Motor neuron (in vitro differentiated cells): ENCODE measurements at places on chromosomes 12 and 14. TPM values are rescaled to one million over a fixed set of nuclear protein-coding genes. Genes with fewer than 3 reads are reported as not detected.

The GARIN6 gene
- not detected in 2 replicates for total RNA-seq

The PELI2 gene
- total RNA-seq, result 8.7 and 9.0 TPM in 2 replicates

The TMEM132D gene
- total RNA-seq, result 0.29 and 0.33 TPM in 2 replicates

The FAM222A gene
- 17.8 and 18.9 TPM in 2 replicates for total RNA-seq

The FAM181A gene
- 9.4 and 10.7 TPM in 2 replicates for total RNA-seq

The KRT72 gene
- not detected in 2 replicates for total RNA-seq

DNA sequence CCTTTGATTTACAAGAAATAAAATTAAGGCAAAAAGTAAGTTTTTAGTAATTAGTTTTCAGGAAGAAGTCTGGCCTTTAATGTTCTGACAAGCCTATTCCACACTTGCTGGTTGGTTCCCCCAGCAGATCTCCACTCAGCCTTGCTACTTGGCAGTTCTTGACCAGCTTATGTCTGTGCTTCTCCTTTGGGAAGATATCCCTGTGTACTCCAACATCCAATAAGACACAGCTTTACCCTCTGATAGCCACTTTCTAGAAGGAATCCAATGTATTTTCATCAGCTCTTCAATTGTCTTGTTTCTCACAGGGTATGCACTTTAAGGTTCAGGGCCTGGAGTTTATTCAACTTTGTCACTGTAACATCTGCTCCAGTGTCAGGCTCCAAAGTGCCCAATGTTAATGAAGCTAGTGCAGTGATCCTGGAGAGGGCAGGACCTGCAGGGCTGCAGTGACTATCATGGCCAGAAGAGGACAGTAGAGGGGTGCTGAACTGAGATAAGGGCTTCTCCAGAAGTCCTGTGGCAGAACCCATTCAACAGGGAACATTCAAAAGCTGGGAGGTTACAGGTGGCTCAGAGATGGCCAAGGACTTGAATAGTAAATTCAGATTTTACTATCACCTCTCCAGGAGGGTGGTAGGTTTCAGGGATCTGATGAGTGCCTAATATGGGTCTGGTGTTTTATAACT, 22.9 kb downstream of the JKAMP start:
- peak; percentile 77 for ATAC-seq

- no peak for ATAC-seq
Observed at GRCh38 chr14:75570797-75571196, 7.6 kb upstream of the FLVCR2 start.

DNA sequence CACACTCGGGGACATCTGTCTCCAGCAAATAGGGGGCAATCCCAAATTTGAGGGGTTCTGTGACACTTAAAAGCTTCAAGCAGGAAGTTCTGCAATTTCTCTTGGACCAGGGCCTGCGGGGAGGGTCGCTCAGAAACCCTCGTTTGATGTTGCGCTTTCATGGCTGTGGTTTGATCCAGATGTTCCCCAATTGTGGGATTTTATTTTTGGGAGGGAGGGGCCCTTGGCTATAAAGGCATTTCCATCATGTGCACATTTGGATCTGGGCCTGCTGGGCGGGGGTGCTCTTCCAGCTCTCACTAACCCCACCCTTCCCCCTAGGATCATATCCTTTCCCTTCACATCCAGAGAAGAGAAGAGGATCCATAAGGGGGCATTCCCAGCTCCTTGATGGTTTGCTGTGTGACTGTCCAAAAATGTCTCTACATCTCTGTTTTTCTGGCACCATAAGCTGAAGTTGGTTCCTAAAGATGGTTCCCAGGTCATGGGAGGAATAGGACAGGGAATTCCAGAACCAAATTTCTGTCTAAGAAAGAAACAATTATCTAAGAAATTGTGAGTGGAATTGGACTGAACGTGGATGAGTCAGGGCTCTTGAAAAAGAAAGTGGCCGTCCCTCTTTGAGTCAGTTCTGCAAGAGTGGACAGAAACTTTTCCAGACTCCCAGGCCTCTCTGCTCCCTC, 47.2 kb downstream of the SMUG1 start:
- no peak for ATAC-seq

DNA sequence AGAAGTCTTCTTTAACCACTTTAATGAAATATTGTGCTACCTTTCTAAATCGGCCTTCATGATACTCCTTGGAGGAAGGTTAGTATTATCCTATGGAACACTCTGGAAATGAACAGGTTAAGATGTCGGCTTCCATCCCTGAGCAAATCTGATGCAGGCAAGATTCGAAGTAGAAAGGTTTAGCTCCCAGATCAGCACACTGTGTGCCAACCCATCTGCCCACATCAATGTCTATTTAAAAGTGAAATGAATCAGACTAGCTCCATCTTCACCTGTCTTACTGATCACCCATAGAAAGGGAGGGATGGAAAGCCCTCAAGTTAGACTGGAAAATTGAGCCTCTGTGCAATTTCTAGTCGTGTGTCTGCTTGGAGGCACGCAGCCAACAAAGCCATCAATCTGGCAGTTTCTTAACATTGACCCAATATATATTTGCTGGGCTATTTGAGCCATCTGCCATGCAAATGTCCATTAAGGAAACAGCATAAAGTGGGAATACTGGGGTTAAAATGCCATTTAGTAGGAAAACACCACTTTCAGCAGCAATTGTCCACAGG, 506.1 kb downstream of the RMST start:
- ATAC-seq, result no peak

DNA sequence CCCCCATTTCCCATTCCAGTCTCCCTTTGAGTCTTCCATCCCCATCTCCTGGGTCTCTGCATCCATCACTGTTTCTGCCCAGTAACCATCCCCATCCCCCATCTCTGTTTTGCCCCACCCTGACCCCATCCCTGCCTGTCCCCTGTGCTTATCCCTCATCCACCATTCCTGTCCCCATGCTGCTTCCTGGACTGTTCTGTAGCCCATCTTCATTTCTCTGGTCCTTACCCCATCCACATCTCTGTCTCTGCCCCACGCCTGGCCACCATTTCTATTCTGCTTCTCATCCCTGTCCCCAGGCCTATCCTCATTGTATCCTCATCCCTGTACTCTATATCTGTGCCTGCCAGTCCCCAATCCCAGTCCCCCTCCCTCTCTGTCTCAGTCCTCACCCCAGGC, 4.2 kb downstream of the NXPH4 start:
- peak; percentile 3 for ATAC-seq

- ATAC-seq, result no peak
Observed at GRCh38 chr12:98274430-98275130, 240.8 kb upstream of the TMPO start.

GRCh38 chr14:52895000-52895399, 55.9 kb downstream of the FERMT2 start:
- ATAC-seq, result no peak

DNA sequence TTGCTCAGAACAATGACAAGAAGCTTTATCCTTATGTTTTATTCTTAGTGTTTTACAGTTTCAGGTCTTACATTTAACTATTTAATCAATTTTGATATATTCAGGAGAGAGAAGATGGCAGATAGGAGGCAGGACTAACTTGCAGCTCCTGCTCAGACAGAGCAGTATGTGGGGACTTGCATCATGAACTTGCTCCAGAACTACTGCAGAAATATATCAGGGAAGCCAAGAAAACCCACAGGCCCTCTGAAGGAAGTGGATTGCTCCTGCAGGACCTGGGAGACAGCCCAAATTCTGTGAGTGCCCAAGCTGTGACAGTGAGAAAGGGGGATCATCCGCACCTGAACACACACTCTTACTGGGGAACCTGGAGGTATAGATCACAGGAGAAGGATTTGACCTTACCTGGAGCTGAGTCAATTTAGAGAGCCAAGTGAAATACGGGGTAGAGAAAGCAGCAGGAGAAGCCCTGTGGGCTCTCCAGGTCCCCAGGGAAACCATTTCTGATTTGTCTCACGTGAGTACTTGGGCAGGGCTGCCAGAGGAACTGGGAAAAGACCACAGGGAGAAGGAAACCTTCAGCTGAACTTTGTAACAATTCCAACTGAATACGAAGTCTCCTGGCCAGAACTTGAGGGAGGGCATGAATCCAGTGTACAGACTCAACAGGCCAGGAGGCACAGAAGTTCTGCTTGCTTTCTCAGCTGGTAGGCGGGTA, 28.9 kb upstream of the TSPAN8 start:
- ATAC-seq, result no peak

GRCh38 chr14:90781344-90781761, 34.9 kb downstream of the TTC7B start:
- ATAC-seq, result no peak

DNA sequence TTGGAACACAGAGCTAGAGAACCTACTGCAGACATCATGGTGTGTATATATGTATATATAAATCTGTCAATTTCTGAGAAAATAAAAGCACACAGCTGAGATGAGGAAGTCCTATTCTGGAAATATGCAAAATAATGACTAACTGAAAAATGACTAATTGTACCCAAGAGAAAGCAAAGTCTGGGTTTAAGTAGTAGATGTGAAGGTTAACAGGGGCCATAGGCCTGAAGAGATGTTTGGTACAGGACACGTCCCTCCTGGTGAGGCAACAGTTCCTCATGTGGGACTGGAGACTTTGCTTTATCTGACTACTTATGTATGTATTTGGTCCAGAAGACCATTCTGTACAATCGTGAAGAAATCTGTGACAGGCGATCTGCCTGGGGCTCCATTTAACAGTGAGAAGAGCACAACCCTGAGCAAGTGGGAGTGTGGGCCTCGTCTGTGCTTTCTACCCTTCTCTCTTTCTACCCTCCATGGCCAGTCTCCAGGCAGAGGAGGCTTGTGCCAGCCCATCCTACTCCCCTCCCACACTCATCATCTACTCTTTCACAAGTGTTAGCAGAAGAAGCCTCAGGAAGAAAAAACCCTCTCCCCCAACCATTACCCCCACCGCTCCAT, 67.5 kb downstream of the SLC41A2 start:
- ATAC-seq, result no peak

- ATAC-seq, result no peak
Observed at GRCh38 chr14:98293576-98293975, 978.4 kb downstream of the BCL11B start.

DNA sequence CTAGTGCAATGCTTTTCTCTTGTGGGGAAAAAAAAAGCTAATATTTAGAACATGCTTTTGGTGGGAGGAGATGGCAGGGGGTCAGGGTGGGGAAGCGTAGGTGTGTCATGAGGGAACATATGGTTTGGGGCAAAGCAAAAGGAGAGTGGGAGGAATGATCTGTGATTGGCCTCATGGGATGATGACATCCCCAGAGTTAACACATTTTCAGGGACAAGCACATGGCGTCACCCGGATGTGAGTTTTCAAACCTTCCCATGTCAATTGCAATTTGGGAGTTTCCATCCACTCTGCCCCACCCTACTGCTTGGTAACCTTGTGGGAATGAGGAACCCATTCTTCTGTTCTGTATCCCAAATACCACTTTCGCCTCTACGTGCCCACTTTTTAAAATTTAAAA, 164.2 kb downstream of the SSPN start:
- ATAC-seq, result no peak

DNA sequence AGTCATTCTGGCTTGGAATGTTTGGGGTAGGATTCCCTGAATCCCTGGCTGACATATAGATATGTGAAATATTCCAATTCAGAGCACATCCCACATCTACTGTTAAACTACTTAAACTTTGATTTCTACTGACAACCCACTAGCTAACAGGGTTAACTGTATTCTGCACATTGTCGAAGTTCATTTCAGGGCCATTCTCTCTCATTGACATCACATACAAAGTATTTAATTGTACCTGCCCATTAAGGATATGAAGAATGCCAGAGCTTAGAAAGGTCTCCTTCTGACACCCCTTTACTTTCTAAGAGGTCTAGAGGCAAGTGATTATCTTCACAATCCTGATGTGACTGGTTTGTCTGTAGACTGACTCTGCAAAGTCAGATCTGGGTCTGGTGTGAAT, 2.8 kb upstream of the DCN start:
- ATAC-seq, result no peak

GRCh38 chr12:34601689-34602088, 579.4 kb downstream of the ALG10 start:
- no peak for ATAC-seq
